ENCODE measurements at places on chromosomes 7 and 10. TPM values are rescaled to one million over a fixed set of nuclear protein-coding genes. Genes with fewer than 3 reads are reported as not detected.

Gene CTAGE4
- 1.0 TPM for total RNA-seq

Gene UNCX
- total RNA-seq: not detected

Gene WEE2
- not detected for total RNA-seq

Gene GARIN1A
- 3.4 TPM for total RNA-seq

Gene MYOF
- total RNA-seq: 0.86 TPM

Gene MTERF1
- 17.0 TPM for total RNA-seq

Data from T-cell (primary cell).